ENCODE measurements at places on chromosomes 3 and 15. TPM values are rescaled to one million over a fixed set of nuclear protein-coding genes. Genes with fewer than 3 reads are reported as not detected.

GRCh38 chr15:73699249-73700040 lies 15.3 kb downstream of the CD276 start:
- no peak overlapping the region for H3K4me3 ChIP-seq
- H3K27ac ChIP-seq, result no peak overlapping the region
- DNase-seq, result no peak
- peaks cover 6% of the 10 kb centered on the region for H3K4me1 ChIP-seq

GRCh38 chr3:109165905-109166304 lies 29.4 kb downstream of the C3orf85 start:
- no peaks in the 10 kb centered on the region for H3K36me3 ChIP-seq
- no peaks in the 10 kb centered on the region for H3K4me1 ChIP-seq
- no peak overlapping the region for H3K4me3 ChIP-seq
- H3K27ac ChIP-seq, result no peak overlapping the region
- H3K27me3 ChIP-seq, result no peaks in the 10 kb centered on the region

- H3K27ac ChIP-seq, result no peak overlapping the region
- no peaks in the 10 kb centered on the region for H3K36me3 ChIP-seq
- no peak overlapping the region for H3K4me3 ChIP-seq
- DNase-seq, result no peak
- no peaks in the 10 kb centered on the region for H3K4me1 ChIP-seq
These were observed 307.8 kb upstream of the AGTR1 start for GRCh38 chr3:148389916-148390315.

- H3K4me1 ChIP-seq, result peaks cover 7% of the 10 kb centered on the region
- H3K27me3 ChIP-seq, result no peaks in the 10 kb centered on the region
- peaks cover 3% of the 10 kb centered on the region for H3K36me3 ChIP-seq
- H3K4me3 ChIP-seq, result peak overlapping the region; percentile 74
These were observed 1.9 kb downstream of the SPG11 start for GRCh38 chr15:44661576-44661975.

DNA sequence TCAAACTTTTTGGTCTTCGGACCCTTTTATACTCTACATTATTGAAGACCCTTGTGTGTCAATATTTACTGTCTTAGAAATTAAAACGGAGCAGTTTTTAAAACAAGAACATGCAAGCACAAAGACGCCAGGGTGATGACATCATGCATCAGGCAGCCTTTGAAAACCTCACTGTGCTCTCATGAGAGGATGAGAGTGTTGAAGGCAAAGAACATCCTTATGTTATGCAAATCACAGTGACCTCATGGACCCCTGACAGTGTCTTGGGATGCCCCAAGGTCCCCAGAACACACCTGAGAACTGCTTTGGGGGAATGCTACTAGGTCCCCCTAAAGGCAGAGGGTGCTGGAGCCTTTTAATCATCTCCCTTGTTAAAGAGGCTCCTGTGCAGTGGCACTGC lies 51.6 kb downstream of the CHDH start:
- no peak for DNase-seq
- H3K27me3 ChIP-seq, result no peaks in the 10 kb centered on the region
- H3K27ac ChIP-seq, result no peak overlapping the region
- H3K4me1 ChIP-seq, result peaks cover 15% of the 10 kb centered on the region
- H3K36me3 ChIP-seq, result no peaks in the 10 kb centered on the region
- H3K4me3 ChIP-seq, result no peak overlapping the region

DNA sequence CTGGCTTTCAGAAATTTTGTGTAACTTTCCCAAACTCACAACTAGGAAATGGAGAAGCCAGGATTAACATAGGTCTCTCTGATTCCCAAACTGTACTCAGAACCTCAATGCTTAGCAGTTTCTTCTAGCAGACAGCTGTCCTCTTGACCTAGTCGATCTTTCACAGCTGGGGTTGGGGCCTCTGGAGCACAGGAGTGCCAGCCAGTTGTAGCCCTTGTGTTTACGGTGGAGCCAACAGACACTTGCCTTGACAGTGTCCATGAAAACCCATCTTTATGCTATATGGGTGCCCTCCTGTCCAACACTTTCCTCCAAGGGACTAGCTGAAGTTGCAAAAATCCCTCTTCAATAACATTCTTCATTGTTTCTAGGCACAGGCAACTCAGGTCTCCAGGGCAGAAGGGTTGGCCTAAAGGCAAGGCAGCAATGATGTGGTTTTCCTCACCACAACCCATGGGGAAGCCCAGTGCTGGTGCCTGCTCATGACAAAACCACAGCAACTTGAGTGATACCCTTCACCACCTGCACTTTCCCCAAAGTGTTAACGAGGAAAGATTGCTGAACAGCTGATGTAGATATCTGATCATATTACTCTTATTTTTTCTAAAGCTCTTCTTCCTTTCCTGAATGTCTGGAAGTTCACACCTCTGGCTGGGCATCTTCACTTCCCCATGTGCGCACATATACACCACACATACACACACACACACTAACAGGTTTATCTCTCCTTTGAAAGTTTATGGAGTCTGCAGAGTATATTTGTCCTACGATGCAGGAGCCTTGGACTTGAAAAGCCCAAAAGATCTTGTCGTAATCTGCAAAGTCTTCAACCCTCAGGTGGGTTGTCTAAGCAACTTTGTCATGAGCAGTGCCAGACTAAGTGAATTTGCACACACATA lies 11.0 kb upstream of the KNG1 start:
- H3K27me3 ChIP-seq, result no peaks in the 10 kb centered on the region
- no peaks in the 10 kb centered on the region for H3K4me1 ChIP-seq
- H3K27ac ChIP-seq, result no peak overlapping the region
- H3K36me3 ChIP-seq, result no peaks in the 10 kb centered on the region
- H3K4me3 ChIP-seq, result no peak overlapping the region

GRCh38 chr3:108125550-108126071 lies 34.8 kb upstream of the CD47 start:
- H3K36me3 ChIP-seq, result no peaks in the 10 kb centered on the region
- H3K27me3 ChIP-seq, result no peaks in the 10 kb centered on the region
- H3K4me3 ChIP-seq, result no peak overlapping the region

GRCh38 chr3:51391566-51392354 lies 675 bp downstream of the RBM15B start:
- H3K36me3 ChIP-seq, result peaks cover 14% of the 10 kb centered on the region
- H3K4me3 ChIP-seq, result peak overlapping the region; percentile 92
- no peaks in the 10 kb centered on the region for H3K27me3 ChIP-seq
- H3K4me1 ChIP-seq, result peaks cover 30% of the 10 kb centered on the region

DNA sequence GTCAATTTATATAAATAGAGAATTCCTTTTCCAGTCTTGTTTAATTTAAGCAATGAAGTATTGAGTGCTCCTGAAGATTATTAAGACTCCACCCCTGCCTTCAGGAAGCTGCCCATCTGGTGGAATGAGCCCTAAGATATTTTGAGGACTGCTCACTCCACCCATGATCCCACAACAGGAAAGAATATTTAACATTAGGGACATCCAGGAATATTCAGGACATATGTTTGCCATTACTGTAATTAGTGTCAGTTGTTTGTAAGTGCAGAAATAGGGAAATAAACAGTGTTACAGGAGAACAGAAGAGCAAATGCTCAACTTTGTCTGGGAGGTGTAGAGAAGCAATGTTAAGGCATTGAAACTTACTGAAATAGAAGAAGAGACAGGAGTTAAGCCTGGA lies 375.0 kb downstream of the ROBO2 start:
- no peaks in the 10 kb centered on the region for H3K4me1 ChIP-seq
- no peak overlapping the region for H3K4me3 ChIP-seq
- DNase-seq, result no peak
- H3K27ac ChIP-seq, result no peak overlapping the region

DNA sequence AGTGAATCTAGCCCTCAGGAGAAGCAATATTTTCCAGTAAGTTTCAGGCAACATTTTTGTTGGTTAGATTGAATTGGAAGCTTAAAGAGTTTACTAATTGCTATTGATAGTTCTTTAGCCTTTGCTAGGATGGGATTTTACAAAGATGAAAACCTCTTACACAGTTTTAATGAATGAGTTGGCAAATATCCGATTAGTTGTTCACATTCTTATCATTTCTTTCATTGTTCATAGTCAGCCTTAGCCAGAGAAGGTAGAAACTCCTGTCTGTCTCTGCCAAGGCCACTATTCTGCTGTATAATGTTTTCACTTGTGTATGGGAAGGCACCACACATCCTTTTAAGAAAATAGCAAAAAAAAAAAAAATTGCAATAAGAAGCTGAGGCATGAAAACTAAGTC lies 222.0 kb upstream of the MANF start:
- H3K4me3 ChIP-seq, result no peak overlapping the region
- H3K4me1 ChIP-seq, result peaks cover 17% of the 10 kb centered on the region
- peak overlapping the region; percentile 47 for H3K27ac ChIP-seq
- no peaks in the 10 kb centered on the region for H3K27me3 ChIP-seq
- H3K36me3 ChIP-seq, result no peaks in the 10 kb centered on the region

- no peak overlapping the region for H3K4me3 ChIP-seq
- peak; percentile 73 for DNase-seq
- peaks cover 48% of the 10 kb centered on the region for H3K4me1 ChIP-seq
- H3K27ac ChIP-seq, result peak overlapping the region; percentile 31
- no peaks in the 10 kb centered on the region for H3K27me3 ChIP-seq
These were observed 16.8 kb downstream of the IGDCC4 start for GRCh38 chr15:65405791-65406423.

GRCh38 chr15:51341366-51342226 lies at the start of gene GLDN:
Gene GLDN, plus strand, starts transcription at chr15:51341655. Its CDS starts 30 bp downstream, at chr15:51341685.
- DNase-seq, result peak; percentile 76
- H3K36me3 ChIP-seq, result no peaks in the 10 kb centered on the region
- H3K27ac ChIP-seq, result no peak within 1 kb of the TSS
- peak within 1 kb of the TSS; percentile 47 for H3K4me3 ChIP-seq
- peaks cover 67% of the 10 kb centered on the region for H3K27me3 ChIP-seq

GRCh38 chr3:174425422-174425821 lies 433.7 kb upstream of the NAALADL2 start:
- no peaks in the 10 kb centered on the region for H3K36me3 ChIP-seq
- no peak for DNase-seq
- H3K27ac ChIP-seq, result no peak overlapping the region
- no peak overlapping the region for H3K4me3 ChIP-seq
- H3K27me3 ChIP-seq, result no peaks in the 10 kb centered on the region

DNA sequence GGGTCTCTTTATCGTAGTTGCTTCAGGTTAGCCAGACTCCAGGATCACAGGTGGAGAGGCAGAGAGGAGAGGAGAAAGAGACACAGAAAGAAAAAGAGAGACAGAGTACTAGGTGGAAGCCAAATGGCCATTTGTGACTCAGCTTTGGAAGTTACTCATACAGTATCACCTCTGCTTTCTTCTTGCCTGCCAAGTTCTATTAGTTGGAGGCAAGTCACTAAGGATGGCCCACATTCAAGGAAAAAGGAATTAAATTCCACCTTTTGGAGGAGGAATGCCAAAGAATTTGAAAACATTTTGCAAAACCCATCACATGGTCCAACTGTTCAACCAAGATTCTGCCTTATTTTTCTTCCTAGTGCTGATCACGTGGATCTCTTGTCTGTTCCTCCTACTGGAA lies 291.1 kb downstream of the CHL1 start:
- H3K27me3 ChIP-seq, result no peaks in the 10 kb centered on the region
- no peak overlapping the region for H3K27ac ChIP-seq
- H3K4me1 ChIP-seq, result no peaks in the 10 kb centered on the region
- H3K36me3 ChIP-seq, result no peaks in the 10 kb centered on the region
- no peak for DNase-seq

- no peak overlapping the region for H3K4me3 ChIP-seq
- no peaks in the 10 kb centered on the region for H3K36me3 ChIP-seq
- H3K4me1 ChIP-seq, result no peaks in the 10 kb centered on the region
- H3K27ac ChIP-seq, result no peak overlapping the region
These were observed 90.0 kb downstream of the GAP43 start for GRCh38 chr3:115713284-115713683.

Gene SH3GL3
- total RNA-seq, result 3.8 TPM

Gene DOCK3
- 11.1 TPM for total RNA-seq

Gene CASR
- not detected for total RNA-seq

Gene SLC22A14
- total RNA-seq, result not detected

Gene NR2E3
- 0.28 TPM for total RNA-seq

Gene GPR62
- 0.21 TPM for total RNA-seq

Gene ZNF80
- total RNA-seq, result not detected

Gene TRPM1
- not detected for total RNA-seq

Gene GOLGB1
- total RNA-seq, result 52.5 TPM

Gene TICRR
- 19.6 TPM for total RNA-seq
